Fibroblast of mammary gland (primary cell): ENCODE measurements at places on chromosomes 6 and 20.

DNA sequence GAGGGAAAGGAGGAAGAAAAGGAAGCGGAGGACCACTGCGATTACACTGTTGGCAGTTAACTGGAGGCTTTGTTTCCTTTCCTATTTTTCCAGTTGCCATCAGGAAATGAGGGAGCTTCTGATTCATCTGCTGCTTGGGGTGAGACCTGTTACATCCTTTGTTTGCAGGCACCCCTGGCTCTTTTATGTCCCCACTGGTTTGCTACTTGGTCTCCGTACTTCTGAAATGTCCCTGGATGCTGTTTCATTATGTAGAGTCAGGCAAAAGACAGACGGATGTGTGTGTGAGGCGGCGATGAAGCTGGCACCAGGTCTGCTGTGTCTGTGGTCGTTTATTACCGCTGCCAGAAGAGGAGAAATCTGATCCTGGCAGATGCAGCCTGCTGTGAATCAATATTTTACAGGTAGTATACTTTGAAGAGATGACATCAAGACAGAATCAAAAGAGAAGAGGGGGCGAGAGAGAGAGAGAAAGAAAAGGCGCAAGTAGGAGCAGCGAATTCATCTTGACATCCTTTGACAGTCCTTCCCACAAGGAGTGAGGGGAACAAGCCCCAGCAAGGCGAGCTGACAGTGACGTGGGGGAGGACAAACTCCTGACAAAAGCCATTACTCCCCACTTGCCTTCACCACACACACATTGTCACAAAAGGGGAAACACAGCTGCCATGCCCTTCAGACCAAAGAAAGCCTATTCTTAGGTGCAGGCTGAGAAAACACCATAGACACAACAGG, 145.9 kb upstream of the FBXL4 start:
- no peak for DNase-seq

DNA sequence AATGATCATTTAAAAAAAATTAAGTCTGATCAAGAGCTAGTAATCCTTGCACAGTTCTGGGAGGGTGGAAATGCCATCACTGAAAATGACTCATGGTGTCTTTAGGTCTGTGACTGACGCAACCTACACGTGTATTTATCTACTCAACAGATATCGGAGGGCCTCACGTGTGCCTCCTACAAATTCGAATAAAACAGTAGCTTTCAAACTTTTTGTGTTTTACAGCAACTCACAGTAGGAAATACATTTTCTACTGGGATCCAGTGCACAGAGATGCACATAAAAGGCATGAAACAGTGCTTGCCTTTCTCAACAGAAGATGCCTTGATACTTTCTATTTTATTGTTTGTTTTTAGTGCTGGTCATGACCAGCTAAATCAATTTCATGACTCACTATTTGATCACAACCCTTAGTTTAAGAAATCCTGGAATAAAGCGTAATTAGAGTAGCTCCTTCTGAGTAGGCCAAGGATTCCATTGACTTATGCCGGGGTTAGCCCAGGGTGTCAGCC, 210.0 kb upstream of the SNX9 start:
- DNase-seq: peak; percentile 98

DNA sequence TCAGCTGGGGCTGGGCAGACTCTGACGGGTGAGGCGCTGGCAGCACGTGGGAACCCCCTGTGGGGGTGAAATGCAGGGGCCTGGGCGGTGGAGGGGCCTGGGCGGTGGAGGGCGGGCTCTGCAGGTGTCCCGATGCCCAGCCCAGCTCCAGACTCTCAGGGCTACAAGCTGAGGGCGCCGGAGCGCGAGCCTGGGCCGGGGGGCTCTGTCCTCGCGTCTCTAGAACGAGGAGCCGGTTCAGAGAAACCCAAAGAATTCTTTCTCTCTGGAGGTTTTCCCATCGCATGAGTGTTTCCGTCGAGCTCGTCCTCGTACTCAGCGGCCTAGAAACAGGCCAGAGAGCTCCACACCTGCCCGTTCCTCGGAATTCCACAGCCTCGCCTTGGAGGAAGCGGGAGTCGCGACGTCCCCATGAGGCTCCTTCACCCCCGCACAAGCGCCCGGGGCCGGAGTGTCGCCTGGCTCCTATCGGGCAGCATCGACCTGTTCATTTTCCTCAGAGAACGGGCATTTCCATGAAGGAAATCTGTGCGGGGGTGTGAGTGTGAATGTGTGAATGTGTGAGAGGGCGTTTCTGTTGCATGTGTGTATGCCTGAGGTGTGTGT, 76.9 kb downstream of the SMOC2 start:
- DNase-seq: no peak

DNA sequence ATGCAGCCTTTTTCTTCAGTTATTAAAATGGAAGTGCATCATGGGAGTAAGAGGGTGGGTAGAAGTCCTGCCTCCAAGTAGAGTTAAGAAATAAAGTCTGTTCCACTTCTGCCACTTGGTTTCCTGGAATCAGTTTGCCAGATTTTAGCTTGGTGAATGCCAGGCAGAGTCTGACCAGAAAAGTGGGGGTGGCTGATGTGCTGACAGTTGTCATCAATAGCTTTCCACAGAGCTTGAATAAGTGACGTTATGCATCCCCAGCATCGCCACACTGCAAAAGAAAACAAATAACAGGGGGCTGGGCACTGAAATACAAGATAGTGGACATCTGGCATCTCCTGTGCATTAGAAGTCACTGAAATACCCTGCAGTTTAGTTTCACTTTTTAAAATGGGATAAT, 30.8 kb upstream of the CEP162 start:
- DNase-seq: peak; percentile 7

- no peak for DNase-seq
Measured at GRCh38 chr6:122969999-122970533, 26.0 kb upstream of the CLVS2 start.

DNA sequence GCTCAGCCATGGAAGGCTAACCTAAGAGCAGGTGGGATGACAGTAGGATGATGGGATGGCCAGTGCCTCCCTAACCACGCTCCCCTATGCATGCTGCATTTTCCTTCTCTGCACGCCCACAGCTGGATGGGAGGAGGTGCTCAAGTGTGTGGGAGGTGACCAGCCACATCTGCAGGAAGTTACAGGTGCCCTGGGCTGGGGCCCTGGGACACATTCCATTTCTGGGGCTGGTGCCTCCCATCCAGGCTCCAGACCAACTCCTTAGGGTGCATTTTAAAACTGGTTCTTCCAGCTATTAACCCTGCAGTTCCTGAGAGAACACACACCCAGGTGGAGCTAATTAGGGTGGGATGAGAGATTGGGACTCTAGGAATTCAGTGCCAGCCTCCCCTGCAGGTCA, 135.3 kb upstream of the ARMC2 start:
- no peak for DNase-seq

GRCh38 chr6:167699141-167699931, 127.4 kb upstream of the AFDN start:
- DNase-seq: peak; percentile 3

DNA sequence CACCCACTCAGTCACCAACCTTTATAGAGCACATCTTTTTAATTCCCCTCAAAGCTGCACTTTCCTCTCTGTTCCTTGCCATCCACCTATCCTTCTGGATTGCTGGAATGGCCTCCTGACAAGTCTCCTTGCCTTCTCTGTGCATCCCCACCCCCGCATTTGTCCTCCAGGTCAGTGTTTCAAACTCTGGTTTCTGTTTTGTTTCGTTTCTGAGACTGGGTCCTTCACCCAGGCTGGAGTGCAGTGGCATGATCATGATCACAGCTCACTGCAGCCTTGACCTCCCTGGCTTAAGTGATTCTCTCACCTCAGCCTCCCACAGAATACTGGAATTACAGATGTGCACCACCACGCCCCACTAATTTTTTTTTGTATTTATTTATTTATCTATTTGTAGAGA, 96.2 kb downstream of the PLCB1 start:
- no peak for DNase-seq

GRCh38 chr6:75850026-75850833, 101.2 kb downstream of the MYO6 start:
- DNase-seq: no peak

GRCh38 chr6:75409286-75409685, 84.3 kb downstream of the FILIP1 start:
- DNase-seq: peak; percentile 49

- no peak for DNase-seq
Measured at GRCh38 chr6:135774006-135774405, 77.5 kb upstream of the PDE7B start.

- DNase-seq: peak; percentile 45
Measured at GRCh38 chr6:68651011-68651985, 16.2 kb downstream of the ADGRB3 start.

- no peak for DNase-seq
Measured at GRCh38 chr6:76861403-76861802, 601.9 kb downstream of the HTR1B start.

- DNase-seq: no peak
Measured at GRCh38 chr6:5622276-5623005, 361.1 kb downstream of the FARS2 start.

- no peak for DNase-seq
Measured at GRCh38 chr6:15331629-15332251, 85.9 kb downstream of the JARID2 start.

DNA sequence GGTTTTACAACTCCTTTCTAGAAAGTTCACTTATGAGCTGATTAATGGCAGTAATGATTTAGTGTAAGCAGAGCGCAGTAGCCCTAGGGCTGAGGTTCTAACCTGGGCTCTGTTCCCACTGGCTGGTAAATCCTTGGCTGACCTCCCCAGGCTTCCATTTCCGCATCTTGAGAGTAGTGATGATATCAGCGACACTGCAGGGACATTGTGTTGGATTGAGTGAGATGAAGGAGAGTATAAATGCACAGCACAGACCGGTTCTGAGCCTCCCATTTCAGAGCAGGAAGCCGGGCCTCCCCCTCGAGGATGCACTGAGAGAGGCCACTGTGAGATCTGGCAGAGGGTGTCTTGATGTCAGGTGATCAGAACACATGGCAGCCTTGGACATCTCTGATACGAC, 477.2 kb upstream of the SULF2 start:
- DNase-seq: no peak

DNA sequence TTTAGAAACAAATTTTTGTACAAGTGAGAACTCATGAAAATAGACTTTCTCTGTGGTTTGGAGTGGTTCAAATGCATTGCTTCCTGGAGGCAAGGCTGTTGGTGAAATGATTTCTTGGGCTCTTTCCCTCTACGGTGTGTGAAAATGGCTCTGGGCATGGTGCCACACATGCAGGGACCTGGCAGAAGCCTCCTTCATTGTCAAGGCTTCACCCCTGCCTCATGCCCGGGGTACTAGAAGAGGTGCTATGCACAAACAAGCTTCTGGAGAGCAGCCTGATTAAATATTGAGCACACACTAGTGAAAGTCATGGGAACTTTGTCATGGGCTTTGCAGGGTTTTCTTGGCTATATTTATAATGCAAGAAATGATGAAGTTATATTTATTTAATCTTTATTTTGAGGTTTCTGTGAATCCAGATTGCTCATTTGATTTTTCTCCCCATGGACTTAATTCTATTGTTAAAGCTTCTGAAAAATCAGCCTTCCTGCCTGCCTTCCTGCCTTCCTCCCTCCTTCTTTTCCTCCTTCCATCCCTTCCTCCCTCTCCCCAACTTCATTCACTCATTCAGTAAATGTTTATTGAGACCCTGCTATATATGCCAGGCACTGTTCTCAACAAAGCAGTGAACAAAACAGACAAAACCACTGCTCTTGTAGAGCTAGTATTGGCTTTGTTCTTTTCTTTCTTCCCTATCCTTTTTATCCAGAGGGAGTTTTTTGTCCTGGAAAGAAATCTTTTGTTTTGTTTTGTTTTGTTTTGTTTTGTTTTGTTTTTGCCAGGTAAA, 21.0 kb downstream of the C6orf89 start:
- DNase-seq: no peak

DNA sequence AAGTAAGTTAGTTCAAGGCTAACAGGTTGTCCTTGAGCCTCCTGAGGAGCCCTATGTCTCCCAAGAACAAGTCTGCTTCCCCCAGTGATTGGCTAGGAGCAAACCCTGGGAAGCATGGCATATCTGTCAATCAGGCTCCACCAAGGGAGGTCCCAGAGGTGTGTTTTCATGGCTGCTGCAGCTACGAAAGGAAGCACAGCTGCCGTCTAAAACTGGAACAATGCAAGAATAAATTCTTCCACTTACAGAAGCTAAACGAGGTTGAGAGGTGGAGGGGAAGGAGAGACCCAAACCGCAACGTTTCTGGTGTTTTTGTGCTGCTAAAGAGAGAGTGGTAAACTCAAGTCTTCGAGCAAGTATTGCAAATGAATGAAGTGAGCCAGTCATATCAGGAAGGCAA, 4.9 kb upstream of the PTGIS start:
- DNase-seq: no peak

DNA sequence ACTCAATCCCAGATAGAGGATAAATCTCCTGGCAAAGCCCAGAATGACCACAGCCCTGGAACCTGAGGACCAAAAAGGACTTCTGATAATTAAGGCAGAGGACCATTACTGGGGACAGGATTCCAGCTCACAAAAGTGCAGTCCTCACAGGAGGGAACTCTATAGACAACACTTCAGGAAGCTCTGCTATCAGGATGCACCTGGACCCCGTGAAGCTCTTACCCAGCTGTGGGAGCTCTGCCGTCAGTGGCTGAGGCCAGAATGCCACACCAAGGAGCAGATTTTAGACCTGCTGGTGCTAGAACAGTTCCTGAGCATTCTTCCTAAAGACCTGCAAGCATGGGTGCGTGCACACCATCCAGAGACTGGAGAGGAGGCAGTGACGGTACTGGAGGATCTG, 992 bp downstream of the ZSCAN16 start:
- DNase-seq: no peak

DNA sequence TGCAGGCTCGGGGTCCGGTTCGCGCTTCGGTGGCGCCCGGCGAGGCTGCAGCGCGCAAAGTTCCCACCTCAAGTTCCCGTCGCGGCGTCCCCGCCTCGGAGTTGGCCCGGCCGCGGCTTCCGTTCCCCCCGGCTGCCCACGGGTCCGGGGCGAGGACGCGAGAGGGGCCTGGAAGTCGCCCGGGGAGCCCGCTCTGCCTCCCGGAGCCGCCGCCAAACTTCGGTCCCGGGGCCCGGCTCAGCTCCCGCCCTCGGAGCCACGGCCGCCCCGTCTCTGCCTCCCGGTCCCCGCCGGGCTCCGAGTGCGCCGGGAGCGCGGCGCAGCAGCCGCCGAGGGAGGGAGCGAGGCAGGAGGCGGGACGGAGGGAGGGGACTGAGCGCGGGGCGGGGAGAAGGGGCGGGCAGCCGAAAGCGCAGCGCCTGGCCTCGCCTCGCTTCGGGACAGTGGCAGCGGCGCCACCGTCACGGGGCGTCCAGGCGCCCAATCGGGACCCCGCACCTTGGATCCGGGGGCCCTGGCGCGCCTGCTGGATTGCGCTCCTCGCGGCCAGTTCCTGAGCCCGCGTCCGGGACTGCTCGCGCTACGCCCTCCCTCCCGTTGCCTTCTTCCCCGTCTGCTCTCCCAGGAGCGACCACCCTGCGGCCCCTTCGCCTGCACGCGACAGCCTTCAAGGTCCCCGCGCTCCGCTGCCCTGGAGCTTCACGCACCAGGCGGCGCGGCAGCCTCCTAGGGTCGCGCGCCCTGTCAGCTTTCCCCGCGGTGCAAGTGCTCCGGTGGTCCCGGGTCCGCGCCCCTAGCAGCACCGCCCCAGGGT, at the start of gene KCNG1:
Gene KCNG1, minus strand, starts transcription at position 305 of the 814 bp plus-strand sequence. CDS start 12,769 bp downstream, outside the sequence.
- DNase-seq: peak; percentile 56

GRCh38 chr6:162580619-162581018, 146.9 kb downstream of the PRKN start:
- no peak for DNase-seq
